ENCODE measurements at places on chromosomes 6 and 20. TPM values are rescaled to one million over a fixed set of nuclear protein-coding genes. Genes with fewer than 3 reads are reported as not detected.

CLVS2 gene
- 0.69 TPM for total RNA-seq

HLA-DRB5 gene
- total RNA-seq = 0.60 TPM

KCNK16 gene
- total RNA-seq = 35.2 TPM

- DNase-seq = no peak
Measured at GRCh38 chr6:4687989-4688947, 87.9 kb upstream of the CDYL start.

PAX1 gene
- total RNA-seq = 3.3 TPM

PTCRA gene
- total RNA-seq = not detected

LCA5 gene
- 8.9 TPM for total RNA-seq

DNA sequence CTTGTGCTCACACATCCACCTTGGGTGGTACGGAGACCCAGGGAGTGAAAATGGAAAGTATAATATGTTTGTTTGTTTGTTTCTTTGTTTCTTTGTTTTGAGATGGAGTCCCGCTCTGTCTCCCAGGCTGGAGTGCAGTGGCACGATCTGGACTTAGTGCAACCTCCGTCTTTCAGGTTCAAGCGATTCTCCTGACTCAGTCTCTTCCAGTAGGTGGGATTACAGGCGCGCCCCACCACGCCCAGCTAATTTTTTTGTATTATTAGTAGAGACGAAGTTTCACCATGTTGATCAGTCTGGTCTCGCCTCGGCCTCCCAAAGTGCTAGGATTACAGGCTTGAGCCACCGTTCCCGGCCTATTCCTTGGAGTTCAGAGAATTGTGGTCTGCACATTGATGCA, 115.4 kb downstream of the TRIM27 start:
- no peak for DNase-seq

CDKAL1 gene
- total RNA-seq = 34.3 TPM

SSR1 gene
- 112 TPM for total RNA-seq

GRCh38 chr20:33169176-33169794, 1.3 kb downstream of the BPIFA2 start:
- DNase-seq = no peak

ARMH2 gene
- total RNA-seq = not detected

- DNase-seq = peak; percentile 21
Measured at GRCh38 chr6:138086573-138087196, 20.5 kb downstream of the PERP start.

SEMG1 gene
- not detected for total RNA-seq

DNA sequence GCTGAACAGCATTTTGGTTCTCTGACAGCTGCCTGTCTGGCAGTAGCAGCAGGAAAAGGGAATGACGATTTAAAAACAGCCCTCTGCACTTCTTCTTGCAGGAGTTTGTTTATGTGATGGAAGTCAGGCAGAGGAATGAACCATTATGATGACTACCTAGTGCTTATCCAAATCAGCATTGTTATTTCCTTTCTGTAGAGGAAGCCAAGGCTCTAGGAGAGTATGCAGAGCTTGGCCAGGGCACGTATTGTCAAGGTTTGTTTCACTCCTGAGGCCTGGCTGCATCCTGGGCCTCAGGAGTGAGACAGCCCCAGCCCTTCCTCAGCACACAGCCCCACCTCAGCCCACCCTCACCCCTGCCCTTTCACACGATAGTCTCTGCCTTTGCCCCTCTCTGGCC, 68.5 kb downstream of the FAM229B start:
- DNase-seq = no peak

DNA sequence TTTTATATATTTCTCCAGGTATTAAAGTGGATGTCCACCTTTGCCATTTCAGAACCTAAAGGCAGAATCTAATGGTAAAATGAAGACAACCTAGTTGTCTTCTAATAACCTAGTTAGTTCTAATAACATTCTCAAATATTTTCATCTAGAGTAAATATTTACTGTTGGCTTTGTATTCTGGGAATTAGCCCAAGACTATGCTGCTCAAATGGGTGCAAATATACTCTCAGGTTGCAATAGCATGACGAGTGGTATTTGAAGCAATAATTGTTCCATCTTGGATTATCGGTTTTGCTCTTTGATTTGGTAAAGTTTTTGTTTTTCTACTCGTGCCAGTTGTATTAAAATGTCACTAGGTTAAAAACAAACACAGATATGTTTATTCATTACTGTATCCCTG, 21.0 kb upstream of the RSPH4A start:
- no peak for DNase-seq

GRCh38 chr6:82971877-82972460, 93.7 kb downstream of the UBE3D start:
- DNase-seq = no peak

DNA sequence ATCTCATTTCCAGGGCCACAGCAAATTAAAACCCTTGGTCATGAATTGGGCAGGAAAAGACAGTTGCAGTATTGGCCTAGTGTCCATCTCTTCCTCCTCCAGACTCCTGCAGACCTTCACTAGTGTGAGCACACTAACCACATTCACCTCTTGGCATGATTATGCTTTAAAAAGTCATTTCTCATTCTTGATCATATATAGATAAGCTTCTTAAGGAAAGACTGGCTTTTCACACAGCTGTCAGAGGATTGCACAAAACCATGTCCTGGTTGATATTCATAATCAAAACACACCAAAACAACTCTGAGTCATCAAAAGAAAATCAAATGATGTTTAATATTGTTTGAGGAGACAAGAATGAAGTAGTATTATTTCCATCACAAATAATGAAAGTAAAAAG, 52.1 kb downstream of the TMEM200A start:
- DNase-seq = no peak

GRCh38 chr6:4319981-4320683, 184.8 kb upstream of the ECI2 start:
- no peak for DNase-seq

MPIG6B gene
- total RNA-seq = not detected

DNA sequence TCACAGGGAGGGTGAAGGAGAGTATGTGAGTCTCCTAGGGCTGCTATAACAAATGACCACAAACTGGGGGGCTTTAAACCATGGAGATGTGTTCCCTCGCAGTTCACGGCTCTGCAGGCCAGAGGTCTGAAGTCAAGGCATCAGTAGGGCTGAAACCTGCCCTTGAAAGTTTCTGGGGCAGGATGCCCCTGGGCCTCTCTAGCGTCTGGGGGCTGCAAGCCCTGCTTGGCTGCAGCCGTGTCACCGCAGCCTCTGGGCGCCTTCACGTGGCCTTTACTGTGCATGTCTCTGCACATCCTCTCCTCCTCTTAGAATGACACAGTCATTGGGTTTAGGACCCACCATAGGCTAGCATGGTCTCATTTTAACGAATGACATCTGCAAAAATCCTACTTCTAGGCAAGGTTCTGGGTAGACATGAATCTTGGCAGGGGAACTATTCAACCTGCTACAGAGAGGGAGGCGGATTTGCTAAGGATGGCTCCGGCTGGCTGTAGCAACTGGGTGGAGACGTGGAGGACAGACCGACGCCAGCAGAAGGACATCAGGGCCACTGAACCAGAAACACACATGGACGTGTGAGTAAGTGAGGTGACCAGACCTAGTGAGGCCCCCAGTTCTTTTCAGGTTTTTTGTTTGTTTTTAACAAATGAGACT, 58.6 kb downstream of the PHACTR3 start:
- no peak for DNase-seq

KIAA0408 gene
- total RNA-seq = 1.4 TPM

- DNase-seq = no peak
Measured at GRCh38 chr6:46410334-46410953, 80.8 kb downstream of the RCAN2 start.

- DNase-seq = no peak
Measured at GRCh38 chr6:43396408-43397149, 27.1 kb upstream of the ZNF318 start.

RAD21L1 gene
- not detected for total RNA-seq

DNA sequence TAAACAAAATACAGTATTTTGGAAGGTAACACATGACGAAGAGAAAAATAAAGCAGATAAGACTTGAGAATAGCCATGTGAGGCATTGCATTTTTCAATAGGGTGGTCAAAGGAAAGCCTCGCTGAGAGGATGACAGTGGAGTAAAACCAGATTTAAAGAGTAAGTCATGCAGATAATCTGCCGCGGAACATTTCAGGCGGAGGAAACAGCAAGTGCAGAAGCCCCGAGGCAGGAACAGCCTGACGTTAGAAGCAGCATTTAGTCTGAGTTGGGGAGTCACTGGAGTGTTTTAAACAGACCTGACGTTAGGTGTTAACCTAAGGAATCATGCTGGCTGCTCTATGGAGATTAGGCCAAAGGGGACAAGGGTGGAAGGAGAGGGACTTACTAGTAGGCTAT, 65.0 kb upstream of the VSTM2L start:
- no peak for DNase-seq

DNA sequence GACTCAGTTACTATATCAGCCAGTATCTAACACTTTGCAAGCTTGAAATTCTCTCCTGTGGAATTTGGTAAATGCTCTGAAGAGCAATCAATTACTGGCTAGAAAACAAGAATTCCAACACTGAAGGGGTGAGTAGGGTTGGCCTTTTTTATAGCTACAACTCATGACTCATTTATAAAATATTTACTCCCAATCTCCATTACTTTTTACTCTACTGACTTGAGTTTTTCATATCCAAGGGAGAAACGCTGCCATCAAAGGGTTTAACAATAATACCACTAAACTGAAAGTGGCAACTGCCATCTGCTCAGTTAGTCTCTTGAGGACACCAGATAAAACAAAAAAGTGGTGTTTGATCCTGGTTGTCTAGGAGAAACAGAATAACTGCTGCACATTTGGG, 203.1 kb downstream of the UBE3D start:
- no peak for DNase-seq

BHLHE23 gene
- not detected for total RNA-seq

DNA sequence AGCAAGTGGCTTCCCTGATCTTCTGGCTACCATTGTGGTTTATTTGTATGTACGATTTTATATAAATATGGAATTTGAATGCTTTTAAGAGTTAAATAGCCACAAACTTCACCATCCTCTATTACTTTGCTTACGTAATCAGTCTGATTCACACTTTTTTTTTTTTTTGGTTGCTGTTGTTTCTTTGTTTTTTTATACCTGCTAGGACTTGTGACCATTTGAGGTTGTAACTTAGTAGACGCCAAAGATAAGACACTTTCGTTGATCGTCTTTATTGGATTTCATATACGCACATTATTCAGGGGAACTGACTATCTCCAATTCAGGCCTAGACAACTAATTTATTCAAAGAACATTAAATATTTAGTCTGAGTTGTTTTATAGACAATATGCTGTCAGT, 559.0 kb downstream of the CBLN4 start:
- no peak for DNase-seq

CARMIL1 gene
- 75.9 TPM for total RNA-seq

GRCh38 chr6:17998442-17998841, 11.0 kb upstream of the KIF13A start:
- no peak for DNase-seq

DNA sequence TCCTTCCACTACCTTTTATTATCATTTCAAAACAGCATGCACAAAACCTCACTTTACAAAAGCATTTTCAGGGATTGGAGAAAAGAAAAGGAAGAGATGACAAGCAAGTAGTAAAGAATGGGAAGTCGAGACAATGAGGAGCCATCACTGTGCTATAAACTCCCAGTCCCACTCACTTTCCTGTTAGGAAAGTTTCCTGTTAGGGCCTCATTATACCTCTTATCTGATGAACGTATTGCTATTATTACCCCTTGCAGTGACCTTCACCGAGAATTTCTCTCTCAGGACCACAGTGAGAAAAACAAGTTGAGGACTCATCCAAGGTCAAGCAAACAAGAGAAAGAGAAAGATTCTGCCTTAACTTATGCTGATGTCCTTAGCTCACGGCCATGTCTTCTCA, 28.8 kb downstream of the LAMP5 start:
- no peak for DNase-seq

- DNase-seq = no peak
Measured at GRCh38 chr20:63974402-63975200, 4.8 kb downstream of the SAMD10 start.

GRCh38 chr6:12022953-12023388, 10.9 kb downstream of the HIVEP1 start:
- DNase-seq = no peak

DNA sequence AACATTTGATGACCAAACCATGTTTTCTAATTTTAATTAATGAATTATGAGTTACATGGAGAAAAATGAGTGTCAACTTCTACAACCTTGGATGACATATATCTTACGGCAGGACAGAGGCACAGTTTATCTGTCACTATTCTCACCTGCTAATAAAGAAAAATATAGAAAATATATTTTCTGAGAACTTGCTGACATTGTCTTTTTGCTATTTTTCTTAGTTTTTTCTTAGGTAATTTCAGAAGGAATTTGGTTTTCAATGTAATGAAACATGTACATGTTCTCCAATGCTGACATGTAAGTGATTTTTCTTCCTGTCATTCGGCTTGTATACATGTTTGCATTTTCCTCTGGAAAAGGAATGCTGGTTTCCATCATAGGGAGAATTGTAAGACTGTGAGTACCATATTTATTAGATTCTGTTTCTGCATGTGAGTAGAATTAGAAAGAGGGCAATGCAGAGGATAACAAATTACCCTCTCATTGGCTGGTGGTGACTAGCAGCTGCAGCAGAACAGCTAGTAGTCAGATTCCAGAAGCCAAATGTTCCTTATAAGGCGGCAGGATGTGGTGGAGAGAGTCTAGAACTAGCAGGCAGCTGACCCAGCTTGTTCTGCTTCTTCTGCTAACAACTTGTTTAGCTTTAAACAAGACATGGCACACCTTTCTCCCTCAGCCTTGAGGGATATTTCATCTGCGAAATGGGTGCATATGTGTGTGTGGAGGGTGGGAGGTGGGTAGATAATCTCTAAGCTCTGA, 132.8 kb upstream of the SPACA1 start:
- DNase-seq = no peak

DNA sequence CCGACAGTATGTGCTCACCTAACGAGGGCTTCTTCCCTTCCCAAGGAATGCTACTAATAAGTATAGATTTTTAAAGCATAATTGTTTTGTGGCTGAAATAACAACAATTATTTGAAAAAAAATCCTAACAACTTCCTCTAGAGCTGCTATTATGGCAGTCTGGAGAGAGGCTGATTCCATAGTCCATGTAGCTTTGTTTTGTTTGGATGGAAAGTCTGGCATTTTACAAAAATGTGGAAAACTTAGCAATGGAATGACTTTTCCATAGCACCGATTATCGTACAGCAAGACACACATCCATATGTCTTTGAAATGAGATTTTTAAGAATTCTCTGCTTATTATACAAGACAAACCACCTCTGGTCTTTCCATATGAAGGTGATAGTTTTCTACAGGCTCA, 252.4 kb upstream of the TAB2 start:
- no peak for DNase-seq

All from progenitor cell of endocrine pancreas (in vitro differentiated cells).